ENCODE measurements at places on chromosomes 4 and X. TPM values are rescaled to one million over a fixed set of nuclear protein-coding genes. Genes with fewer than 3 reads are reported as not detected.

DNA sequence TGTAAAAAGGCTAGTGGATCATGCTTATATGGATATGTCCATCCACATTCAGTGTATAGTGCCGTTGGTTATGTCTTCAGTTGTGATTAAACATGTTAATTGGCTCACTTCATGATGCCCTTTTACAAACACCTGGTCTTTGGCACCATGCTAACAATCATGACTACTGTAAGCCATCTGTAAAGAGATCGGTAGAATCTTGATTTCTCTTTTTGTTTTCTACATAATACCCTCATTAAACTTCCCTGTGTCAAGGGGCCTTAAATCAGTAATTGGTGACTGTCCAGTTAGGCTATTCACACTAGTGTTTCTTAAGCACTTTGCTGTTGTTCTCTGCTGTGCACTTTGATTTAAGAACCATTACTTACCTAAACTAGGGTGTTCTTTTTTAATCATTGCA lies 475.2 kb downstream of the RPA4 start:
- DNase-seq, result no peak

GRCh38 chr4:94285666-94286065 lies 57.0 kb downstream of the HPGDS start:
- DNase-seq, result no peak

DNA sequence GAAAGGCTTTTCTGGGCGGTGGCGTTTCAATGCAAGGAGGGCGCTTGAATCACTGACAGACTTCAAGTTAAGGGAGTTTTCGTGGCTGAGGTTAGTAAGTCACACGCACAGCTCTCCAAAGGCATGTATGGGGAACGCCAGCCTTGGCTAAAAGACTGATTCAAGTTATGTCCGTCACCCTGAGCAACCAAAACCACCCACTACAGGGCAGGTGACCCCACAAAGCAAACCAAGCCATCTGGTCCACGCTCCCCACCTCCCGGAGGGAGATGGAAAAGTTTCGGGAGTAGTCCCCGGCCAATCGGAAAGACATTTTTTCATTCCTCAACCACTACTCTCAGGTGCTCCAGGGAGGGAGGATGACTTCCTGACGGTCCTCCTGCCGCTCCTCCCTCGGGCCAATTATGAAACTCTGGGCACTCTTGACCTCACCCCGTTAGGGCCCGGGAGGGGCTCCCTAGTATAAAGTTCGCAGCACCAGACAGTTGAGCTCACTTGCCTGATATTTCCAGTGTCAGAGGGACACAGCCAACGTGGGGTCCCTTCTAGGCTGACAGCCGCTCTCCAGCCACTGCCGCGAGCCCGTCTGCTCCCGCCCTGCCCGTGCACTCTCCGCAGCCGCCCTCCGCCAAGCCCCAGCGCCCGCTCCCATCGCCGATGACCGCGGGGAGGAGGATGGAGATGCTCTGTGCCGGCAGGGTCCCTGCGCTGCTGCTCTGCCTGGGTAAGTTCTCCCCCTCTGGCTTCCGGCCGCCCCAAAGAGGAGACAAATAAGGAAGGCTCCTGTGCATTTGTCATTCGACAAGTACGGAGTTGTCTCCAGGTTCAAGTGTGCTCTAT lies at the start of gene EREG:
Gene EREG (plus strand): TSS at position 494 of the 840 bp plus-strand sequence. CDS start 164 bp downstream, at position 658.
- no peak for DNase-seq

- DNase-seq, result no peak
Observed at GRCh38 chr4:58541926-58542325, 1431.7 kb upstream of the IGFBP7 start.

- no peak for DNase-seq
Observed at GRCh38 chrX:129779747-129780146, at the start of gene SASH3. TSS of gene SASH3 (plus strand) at chrX:129779949. CDS start at chrX:129780098, 149 bp downstream.

GRCh38 chr4:80184825-80185756 lies 12.2 kb upstream of the PRDM8 start:
- DNase-seq, result no peak

DNA sequence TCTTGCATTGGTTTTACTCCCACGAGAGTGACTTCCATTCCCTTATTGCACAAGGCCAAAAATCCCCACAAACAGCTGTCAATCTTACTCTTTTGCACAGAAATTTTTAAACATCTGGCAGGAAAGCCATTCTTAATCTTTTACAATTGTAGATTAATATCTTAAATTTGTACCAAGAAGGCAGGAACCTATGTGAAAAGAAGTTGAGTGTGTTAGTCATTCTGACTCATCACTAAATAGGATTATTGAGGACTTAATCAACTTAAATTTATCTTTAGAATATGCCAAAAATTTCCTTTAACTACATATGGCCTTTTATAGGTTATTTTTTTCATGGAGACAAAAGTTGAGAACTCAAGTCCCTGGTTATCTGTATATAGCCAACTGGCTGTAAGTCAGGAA lies 49.0 kb upstream of the VEGFC start:
- no peak for DNase-seq

- no peak for DNase-seq
Observed at GRCh38 chrX:139091066-139091465, 379.5 kb upstream of the FGF13 start.

DNA sequence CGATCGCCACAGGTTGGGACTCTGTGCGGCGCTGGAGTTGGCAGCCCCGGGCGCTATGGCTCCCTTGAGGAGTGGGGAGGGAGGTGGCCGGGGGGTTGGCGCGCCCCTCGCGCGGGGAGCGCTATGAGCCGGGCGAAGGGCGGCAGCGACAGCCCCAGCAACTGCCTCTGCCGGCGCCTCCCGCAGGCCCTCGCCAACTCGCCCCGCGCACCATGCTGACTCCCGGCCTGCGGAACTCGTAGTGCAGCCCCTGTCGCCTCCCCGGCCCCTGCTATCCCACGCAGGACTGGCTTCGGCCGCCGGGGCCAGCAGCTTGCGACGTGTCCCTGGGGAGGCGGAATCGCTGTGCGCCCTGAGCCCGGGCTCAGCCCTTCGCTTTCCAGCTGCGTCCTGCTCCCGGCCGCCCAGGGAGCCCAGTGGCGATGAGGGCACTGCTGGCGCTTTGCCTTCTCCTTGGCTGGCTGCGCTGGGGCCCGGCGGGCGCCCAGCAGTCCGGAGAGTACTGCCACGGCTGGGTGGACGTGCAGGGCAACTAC lies 415 bp downstream of the SHISA3 start:
- no peak for DNase-seq

GRCh38 chrX:4754878-4755604 lies 1041.6 kb upstream of the PRKX start:
- no peak for DNase-seq

GRCh38 chrX:119694601-119695534 lies 1.9 kb upstream of the SEPTIN6 start:
- DNase-seq, result no peak

DNA sequence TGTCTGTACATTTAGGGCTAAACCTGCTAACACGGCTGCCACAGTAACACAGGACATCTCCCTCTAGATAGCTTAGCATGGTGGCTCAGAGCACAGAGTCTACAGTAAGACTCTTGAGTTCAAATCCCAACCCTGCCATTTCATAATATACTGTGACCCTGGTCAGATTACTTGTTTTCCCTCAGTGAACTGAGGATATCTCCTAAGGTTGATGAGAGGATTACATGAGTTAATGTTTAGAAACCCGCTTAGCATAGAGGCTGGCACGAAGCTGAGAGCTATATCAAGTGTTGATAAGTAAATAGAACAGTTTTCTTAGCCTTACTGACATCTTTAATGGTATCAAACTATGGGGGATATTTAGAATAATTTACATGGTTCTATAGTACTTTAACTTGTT lies 37.2 kb downstream of the CASP3 start:
- DNase-seq, result no peak

MAGEA6 gene
- 0.57 TPM for total RNA-seq

TRPC3 gene
- 0.08 TPM for total RNA-seq

FLNA gene
- total RNA-seq, result 920 TPM

CXCR3 gene
- not detected for total RNA-seq

GABRB1 gene
- not detected for total RNA-seq

Data from Panc1 (cell line).